ENCODE measurements at places on chromosomes 5 and 9.

DNA sequence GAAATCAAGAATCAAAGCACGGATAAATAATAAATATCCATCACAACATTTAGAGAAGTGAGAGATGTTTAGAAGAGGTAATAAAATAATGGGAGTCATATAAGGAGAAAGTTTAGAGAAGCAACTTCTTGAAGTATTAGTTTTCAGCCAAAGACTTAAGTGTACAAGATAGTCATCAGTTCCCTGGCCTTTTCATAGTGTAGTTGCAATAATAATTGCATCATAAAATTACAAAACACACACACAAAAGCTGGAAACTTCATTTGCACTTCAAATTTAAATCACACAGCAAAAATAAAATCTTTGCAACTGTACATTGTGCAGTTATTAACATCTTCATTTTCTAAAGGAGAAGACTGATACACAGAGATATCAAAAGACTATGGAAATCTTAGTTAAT, 319.1 kb upstream of the RGMB start:
- no peak for DNase-seq

DNA sequence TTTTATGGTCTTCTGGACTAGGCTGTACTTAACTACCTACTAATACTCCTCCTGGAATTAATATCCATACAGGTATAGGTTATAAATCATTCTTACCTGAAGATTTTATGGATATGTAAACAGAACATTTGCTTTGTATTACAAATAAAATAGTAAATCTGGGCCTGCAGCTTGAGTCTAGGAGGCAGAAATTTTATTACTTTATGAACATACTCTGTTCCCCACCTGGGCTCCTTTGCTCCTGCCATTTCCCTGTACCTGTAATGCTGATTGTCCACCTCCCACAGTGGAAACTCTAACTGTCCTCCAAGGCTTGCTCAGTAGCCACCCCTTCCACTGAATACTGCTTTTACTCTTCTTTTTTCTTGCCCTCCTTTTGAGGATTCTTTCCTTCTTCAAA, 108.0 kb downstream of the PAM start:
- no peak for DNase-seq

DNA sequence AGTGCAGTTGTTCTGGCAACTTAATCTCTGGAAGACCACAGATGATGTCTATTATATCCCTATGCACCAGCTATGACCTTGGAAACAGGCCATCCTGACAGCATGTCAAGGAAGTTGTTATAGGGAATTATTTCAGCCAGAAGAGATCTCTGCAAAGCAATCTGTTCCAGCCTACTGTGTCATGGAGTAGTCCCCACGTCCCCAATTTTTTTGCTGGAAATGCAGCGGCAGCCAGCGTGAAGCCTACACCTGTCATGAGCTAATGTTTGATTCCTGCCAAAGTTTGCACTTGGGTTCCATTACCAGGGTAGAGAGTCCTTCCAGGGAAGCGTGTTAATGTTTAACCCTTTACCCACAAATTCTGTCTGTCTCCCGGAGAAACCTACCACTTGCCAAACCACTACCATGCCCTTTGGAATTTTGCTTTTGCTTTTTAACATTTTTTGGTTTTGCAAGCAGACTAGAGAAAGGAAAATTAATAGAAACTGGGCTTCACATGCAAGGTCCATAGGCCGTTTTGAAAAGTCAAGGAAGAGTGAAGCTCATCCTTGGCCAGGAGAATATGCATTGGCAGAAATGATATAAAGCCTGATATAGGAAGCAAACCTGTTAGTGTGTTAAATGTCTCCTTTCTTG, 174.9 kb upstream of the SPRY4 start:
- DNase-seq = no peak

DNA sequence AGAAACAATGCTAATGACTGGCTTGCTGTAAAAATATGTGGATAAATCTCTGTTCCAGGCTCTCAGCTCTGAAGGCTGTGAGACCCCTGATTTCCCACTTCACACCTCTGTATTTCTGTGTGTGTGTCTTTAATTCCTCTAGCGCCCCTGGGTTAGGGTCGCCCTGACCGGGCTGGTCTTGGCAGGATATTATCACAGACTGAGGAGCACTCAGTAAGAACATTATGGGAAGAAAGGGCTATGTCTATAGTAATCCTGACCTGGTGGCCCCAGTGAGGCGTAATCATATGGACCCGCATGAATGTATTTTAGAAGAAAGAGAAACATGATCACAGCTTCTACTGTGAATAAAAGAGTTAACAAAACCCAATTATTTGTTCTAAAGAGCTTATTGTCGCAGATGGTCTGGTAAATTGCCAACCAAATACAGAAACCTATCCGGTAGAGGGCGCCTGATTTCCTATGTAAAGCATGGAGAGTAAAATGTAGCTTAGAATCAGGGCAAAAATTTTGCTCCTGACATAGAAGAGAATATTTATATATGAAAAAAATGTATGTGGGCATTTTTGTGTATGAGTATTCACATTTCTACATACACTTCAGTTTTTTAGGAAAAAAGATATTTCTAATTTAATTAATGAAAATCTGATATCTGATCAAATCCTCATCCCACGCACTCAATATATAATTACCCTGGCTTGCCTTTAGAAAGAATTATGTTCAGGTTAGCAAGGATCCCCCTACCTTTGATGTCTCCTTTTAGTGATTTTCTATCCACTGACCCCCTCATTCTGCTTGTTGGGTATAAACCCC, 5.8 kb upstream of the IFNA1 start:
- DNase-seq = peak; percentile 27
